ENCODE measurements at places on chromosomes 11 and 22. TPM values are rescaled to one million over a fixed set of nuclear protein-coding genes. Genes with fewer than 3 reads are reported as not detected.

The GRAMD1B gene
- 11.9 TPM for polyA plus RNA-seq

DNA sequence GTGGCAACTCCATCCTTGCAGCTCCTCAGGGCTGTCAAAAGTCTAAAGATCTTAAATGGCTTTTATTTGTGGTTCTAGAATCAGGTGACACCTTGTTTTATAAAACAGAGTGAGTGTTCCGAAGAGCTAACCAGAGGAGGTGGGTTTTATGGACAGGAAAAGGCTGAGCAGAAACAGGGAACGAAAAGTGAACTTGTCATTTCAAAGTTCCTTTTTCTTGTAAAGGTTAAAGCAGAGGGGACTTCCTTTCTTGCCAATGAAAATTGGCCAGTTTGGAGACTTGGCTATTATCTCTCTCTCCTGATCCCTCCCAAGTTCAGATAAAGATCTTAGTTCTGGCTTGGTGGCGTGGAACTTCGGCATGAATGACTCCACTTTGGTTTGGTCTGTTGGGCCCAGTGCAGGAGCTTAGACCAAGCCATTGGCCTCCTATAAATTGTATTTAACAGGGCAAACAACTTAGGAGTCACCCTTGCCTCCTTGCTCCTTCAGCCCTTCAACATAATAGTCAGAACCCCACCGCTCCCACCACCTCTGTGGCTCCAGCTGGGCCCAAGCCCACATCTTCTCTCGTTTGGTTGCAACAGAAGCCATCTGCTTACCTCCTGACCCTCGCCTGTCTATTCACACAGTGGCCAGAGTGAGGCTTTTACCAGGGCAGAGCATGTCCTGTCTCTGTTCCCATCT lies 102.4 kb upstream of the THY1 start:
- DNase-seq: no peak

- DNase-seq: no peak
These were observed 83.2 kb downstream of the ME3 start for GRCh38 chr11:86589204-86589603.

GRCh38 chr11:30741039-30741550 lies 154.9 kb upstream of the MPPED2 start:
- DNase-seq: no peak

GRCh38 chr22:28102151-28102812 lies 183.2 kb upstream of the PITPNB start:
- no peak for DNase-seq
